Left forelimb (tissue), 1 donor: ENCODE measurements at places on chromosomes 6 and 20.

DNA sequence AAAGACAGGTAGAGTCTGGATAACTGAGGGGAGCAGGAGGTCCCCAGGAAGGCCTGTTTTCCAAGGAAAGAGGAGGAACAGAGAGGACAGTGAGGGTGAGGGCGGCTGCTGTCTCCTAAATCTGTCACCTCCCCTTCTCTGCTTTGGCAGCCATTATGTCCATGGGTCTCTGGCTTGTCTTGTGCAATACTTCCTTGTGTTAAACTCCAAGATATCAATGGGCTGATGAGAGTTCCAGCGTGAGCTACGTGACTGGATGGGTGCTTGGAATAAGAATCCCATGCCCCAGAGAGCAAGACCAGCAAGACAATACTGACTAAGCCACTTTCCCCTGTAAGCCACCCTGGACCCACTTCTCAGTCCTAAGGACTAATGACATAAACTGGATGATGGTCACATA lies 26.3 kb upstream of the DNAAF9 start:
- DNase-seq: no peak

DNA sequence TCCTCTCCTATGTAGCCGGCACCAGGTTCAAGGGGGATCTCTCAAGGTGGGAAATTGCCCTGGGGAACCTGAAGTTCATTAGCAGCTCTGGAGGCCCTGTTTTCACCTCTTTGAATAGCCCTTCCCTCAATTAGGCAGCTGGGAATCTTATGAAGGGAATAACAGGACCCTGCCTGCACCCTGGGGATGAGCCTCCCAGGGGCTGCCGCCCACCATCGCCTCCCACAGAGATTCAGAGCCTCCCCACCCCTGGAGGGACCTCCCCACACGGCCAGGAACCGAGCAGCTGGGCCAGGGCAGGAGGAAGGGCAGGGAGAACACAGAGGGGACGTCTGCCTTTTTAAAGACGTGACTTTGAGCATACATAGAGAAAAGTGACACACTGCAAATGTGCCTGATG lies 4.6 kb upstream of the EEF1A2 start:
- no peak for DNase-seq

GRCh38 chr6:390914-391558 lies 516 bp upstream of the IRF4 start:
- DNase-seq: no peak

DNA sequence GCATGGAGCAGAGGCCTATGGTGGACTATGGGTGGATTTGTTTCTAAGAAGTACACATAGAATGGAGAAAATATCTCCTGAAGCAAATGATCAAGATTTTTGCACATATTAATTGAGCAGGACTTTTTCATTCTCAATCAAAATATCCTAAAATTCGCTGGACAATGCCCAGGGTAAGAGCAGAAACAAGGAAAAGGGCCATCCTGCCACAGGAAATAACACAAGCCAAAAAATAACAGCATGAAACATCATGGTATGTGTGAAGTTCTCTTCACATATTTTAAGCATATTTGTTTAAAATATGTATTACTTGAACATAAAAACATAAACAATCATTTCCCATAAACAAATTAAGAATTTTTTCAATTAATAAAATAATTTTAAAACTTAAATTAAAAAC lies 868.9 kb downstream of the EPHA7 start:
- DNase-seq: no peak

DNA sequence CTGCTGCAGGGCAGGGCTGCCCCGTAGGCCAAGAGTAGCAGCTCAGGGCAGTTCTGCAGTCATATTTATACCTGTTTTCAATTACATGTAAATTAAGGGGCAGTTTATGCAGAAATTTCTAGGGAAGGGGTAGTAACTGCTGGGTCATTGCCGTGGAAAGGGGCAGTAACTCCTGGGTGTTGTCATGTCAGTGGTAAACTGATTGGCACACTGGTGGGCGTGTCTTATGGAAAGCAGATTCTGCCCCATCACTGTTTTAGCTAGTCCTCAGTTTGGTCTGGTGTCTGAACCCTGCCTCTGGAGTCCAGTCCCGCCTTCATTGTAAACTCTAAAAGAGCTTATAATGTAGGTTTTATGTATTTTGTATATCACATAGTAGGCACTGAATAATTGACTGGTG lies 22.1 kb downstream of the MAP3K4 start:
- no peak for DNase-seq

DNA sequence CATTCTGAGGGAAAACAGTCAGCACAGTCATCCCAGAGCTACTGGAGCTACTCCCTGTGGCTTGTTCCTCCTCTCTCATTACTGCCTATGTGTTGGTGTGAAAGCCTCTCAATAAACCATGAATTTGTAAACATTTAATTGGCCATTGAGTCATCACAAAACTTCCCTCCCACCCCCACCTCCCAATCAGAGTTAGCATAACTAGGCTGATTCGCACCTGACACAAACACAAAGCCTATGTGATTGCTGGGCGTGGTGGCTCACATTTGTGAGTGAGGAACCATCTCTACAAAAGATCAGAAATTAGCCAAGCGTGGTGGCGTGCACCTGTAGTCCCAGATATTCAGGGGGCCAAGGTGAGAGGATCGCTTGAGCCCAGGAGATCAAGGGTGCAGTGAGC lies 17.1 kb upstream of the SNTA1 start:
- no peak for DNase-seq

DNA sequence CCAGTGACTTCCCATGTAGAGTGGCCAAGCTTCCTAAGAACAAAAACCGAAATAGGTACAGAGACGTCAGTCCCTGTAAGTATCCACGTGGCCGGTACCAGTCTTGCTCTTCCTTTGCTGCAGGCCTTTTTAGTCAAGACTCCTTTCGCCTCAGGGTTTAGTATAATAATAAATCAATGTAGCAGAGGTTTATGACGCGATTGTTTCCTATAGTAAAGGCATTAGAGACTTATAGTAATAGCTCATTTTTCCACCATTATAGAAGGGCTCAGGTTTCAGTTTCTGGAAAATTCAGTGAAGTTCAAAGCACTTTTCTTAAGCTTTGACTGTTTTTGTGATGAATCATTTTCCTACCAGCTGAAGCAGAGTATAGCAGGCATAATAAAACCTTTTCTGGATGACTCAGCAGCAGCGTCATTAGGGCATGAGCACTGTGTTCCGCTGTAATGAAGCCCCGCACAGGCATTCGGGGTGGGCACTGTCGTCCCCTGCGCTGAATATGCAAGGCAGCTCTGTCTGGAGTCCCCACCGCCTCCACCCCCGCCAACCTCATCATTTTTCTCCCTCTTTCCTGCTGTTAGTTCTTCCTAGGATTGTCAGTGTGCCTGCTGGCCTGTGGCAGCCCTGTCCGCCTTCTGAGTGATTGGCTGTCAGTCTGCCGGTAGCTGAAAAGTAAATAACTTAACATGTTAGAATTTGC lies 51.3 kb downstream of the PTPN1 start:
- no peak for DNase-seq

DNA sequence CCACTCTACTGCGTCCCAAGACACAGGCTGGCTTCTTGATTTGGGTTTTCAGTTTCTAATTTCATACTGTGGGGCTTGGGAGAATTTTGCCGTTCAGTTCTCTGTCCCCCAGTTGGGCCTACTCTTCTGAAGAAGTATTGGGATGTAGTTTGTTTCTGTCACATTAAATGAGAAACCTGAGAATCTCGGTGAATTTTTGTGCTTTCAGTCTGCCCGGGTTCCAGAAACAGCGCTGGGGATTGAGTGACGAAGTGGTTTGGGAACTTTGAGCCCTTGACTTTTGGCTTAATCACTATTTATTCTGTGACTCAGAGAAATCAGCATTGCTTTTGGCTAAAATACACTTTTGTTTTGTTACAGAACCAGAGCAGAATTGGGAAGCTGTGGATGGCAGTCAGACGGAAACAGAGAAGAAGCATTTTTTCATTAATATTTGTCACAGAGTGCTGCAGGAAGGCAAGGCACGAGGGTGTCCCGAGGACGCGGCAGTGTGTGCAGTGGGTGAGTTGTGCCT lies 74.0 kb downstream of the IGF2R start:
- no peak for DNase-seq

GRCh38 chr6:112640891-112641290 lies 293.8 kb downstream of the RFPL4B start:
- DNase-seq: no peak

DNA sequence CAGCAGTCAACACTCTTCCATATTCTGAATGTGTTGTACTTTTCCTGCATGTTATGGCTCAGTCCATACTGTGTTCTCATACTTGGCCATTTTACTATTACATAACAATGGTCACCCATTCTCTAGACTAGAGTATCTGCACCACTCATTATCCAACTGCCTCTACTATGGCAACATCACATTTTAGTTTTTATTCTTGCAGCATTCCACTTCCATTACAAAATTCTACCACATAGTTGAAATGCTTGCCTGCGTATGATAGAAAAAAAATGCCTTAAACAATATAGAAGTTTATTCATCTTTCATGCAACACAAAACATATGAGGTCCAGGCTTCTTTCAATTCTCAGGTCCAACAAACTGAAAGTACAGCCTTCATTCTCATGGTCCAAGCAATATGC lies 128.0 kb downstream of the TENT5A start:
- DNase-seq: no peak

- DNase-seq: no peak
Observed at GRCh38 chr6:109143191-109143590, 47.9 kb downstream of the CEP57L1 start.

- DNase-seq: no peak
Observed at GRCh38 chr6:43452896-43453295, 2.5 kb downstream of the DLK2 start.

DNA sequence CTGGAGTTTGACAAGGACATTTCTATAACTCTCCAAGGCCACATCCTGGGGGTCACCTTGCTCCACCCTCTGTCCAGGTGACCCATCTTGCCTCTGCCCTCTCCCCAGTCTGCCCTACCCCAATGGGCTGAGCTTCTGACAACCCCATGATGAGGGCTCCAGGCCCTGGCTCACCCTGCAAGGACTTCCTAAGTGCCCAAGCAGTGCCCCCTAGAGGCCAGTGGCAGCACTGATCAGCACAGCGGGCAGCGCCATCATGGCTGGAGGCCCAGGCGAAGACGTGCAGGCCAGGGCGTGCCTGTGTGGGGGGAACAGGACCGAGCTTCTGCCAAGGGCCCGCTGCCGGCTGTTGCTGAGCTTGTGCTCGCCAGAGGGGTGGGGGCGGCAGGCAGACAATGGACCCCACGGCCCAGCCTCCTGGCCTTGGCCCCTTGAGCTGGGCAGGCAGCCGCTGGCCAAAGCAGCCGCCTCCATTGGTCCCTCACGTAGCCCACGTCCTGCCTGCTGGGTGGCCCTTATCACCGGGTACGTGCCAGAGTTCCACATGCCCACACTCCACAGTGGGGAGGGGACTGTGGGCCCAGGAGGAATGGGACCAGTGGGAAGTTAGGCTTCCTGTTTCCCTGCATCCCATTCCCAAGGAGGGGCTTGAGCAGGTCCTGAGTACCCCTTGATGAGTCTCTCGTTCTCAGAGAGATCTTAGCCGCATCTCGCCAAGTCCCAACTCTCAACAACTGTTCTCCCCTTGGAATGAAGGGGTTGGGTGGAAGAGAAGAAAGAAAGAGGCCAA lies 64.3 kb downstream of the MRPL14 start:
- no peak for DNase-seq

GRCh38 chr20:50713657-50714101 lies 17.7 kb upstream of the PARD6B start:
- no peak for DNase-seq

DNA sequence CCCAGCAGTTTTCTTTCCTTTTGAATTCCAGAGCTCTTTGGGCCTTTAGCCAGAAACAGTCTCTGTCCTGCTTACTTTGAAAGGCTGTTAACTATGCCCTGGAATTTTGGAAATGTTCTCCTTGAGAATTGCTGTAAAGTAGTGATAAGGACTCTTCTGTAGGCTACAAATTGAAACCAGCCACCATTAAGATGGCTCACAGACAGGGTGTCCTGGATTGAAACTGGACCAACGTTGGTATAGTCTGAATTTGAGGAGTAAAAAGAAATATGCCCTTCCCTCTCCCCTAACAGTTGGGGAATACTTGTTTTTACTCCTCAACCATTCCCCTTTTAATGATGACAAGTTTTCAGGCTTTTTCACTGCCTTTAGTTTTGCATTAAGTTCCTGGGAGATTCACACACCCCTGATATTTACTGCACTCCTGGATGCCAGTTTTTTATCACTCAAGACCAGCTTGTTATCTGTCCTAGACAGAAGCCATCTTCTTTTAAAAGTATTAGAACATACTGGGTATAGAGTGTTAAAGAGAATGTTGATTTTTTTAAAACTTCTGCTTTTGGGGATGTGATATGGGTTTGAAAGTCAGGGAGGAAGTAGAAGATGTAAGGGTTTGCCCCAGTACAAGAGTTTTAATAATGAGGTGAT lies 21.9 kb downstream of the TOP1 start:
- no peak for DNase-seq

DNA sequence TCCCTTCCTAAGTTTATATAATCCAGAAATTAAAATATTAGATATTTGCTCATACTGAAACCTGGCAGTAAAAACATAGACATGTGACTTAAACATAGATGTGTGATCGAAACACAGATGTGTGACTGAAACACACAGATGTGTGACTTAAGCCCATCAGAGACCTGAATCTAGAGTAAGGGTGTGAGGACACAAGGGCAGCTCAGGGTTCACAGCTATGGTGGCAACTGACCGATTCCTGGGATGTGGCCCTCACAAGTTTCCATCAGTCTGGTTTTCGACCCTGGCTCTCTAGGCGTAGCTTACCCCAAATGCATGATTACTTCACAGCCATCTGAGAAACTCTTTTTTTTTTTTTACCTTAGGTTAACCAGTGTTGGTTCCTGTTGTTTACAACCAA lies 137.0 kb downstream of the NRN1 start:
- no peak for DNase-seq

DNA sequence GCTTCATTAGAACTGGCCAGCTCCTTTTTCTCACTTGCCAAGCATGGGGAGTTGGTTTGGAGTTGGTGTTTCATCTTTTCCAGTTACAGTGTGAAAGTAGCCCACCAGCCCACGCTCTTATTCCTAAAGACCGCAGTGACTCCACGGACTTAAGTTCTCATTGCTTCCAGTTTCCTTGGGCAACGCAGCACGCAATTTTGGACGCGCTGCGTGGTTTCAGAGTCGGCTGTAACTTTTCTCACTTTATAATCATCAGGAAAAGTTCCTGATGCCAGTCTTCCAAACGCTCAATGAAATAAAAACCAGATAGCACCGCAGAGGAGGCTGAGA lies 381 bp upstream of the PEX7 start:
- DNase-seq: peak; percentile 68

GRCh38 chr20:8964959-8965562 lies 103.8 kb upstream of the PLCB4 start:
- DNase-seq: no peak

- DNase-seq: no peak
Observed at GRCh38 chr6:38264605-38265004, 375.1 kb downstream of the BTBD9 start.
